Activated CD4-positive, CD25-positive, alpha-beta regulatory T cell treated with anti-CD3 and anti-CD28 coated beads, Interleukin-2, amount 50 U/mL, for 24 hours (primary cell): ENCODE measurements at places on chromosomes 7 and 10.

- ATAC-seq, result no peak
Measured at GRCh38 chr7:233249-234035, 41.1 kb downstream of the FAM20C start.

GRCh38 chr10:82737549-82737948 lies 862.6 kb downstream of the NRG3 start:
- no peak for ATAC-seq

GRCh38 chr7:94295850-94296249 lies 98.8 kb upstream of the COL1A2 start:
- ATAC-seq, result no peak

GRCh38 chr7:20021066-20021465 lies 196.1 kb downstream of the MACC1 start:
- ATAC-seq, result no peak

DNA sequence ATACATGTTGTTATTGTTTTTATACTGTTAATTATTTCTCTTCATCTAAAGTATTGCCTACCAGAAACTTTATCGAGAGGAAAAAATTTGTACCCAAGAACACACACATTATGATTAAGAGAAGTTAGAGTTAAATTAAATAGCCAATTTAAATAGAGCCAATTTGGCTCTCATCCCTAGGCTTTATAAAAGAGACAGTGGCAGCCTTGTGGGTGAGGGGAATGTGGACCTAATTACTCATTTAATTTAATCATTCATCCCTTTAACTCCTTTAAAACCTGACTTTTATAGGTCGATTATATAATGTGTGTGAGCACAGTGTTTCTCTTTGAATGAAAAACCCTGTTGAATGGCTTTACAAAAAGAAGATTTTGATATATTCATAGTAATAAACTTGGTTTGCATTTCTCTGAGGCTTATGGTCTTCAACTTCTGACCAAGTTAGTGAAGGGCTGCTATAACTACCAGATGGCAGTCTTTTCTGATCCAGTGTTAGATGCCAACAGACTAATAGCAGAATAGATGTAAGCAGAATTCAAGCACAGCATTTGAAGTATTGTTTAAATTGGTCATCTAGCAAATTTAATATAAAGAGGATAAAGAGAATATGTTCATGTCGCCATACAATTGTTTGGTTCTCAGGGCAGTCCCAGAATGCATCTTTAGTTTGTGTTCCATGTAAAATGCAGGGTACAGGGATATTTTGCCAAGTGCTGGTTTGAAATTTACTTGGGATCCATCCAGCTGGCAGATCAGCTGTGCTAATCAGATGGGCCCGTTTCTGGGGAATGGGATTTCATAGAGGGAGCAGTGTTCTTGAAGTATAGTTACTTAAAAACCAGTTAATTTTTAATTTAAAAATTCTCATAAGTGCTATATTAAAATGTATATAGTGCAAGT lies 25.3 kb downstream of the ADD3 start:
- ATAC-seq, result no peak

- no peak for ATAC-seq
Measured at GRCh38 chr7:1101563-1102431, 13.9 kb downstream of the GPER1 start.
